Hematopoietic multipotent progenitor cell treated with erythropoietin and hydrocortisone succinate and interleukin-3 and kit ligand, for 4 days (in vitro differentiated cells): ENCODE measurements at places on chromosomes 2 and 18.
A peak's percentile ranks its signal among the peaks of the same experiment; 100 is the strongest.

GRCh38 chr18:57768537-57769326 lies 34.4 kb downstream of the ATP8B1 start:
- DNase-seq = no peak

DNA sequence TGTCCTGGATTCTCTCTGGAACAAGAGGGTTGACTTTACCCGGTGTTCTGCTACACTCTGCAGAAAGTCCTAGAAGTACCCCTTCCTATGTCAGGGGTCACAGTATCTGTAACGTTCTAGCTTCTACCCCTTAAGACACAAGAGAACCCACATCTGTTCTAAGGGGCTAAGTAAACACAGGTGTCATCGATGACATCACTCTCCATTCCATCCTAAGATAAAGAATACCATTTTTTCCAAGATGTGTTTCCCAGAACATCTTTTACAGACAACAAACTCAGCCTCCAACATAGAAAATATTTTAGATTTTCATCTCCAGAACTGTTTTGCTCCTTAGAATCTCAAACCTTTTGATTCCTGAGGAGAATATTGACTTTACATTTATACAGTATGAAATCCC lies 239.1 kb downstream of the TRIB2 start:
- no peak for DNase-seq

DNA sequence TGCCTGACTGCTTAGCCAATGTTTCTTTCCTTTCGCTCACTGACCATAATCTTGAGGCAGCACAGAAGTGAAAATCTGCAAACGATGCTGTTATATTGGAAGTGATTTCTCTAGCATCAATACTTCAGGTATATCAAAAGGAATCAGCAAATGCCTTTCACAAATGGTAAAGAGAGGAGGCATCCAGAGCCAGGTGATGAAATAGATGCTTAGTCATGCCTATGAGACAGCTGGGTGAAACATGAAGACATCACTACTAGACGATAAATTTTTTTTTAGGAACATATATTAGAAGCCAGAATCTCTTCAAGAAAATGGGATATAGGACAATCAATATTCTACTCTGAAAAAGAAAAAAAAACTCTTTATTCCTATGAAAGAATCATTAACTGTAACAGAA lies 249.2 kb upstream of the SLC39A10 start:
- peak; percentile 14 for DNase-seq

- no peak for DNase-seq
Observed at GRCh38 chr18:66346833-66347588, 256.9 kb downstream of the CDH19 start.

DNA sequence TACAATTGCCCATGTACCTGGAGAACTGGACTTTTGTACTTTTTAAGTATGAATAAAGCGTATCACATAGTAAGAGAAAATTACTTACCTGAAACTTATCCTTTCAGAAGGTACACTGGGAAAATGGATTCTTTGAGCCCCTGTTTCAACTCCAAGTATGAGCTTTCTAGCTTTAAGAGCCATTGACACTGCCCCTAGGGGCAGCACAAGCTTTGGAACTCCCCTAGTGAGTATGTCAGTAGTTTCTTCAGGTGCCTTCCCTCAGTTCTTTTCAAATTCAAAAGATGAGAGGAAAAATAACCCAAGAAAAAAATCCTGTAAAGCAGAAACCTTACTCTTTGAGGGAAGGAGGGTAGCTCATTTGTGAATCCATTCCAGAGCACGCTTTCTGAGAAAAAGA lies 124.1 kb downstream of the MEMO1 start:
- peak; percentile 61 for DNase-seq

- no peak for DNase-seq
Observed at GRCh38 chr2:72080286-72081145, 67.1 kb downstream of the CYP26B1 start.

DNA sequence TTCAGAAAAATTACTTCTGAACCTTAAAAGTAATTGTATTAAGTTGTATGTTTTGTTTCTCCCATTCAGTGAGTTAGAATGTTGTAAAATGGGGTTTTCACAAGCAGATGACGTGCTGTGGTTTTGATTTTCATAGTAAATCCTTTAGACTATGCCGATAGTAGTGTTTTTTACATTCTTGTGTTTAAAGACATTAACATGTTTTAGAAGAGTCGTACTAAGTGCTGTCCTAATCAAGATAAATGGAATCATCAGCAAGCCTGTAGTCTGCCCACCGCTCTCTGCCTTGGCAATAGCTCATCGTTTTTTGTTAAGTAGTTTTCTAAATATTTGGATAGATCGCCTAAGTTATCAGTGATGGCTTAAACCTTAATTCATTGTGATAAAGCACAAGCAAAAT lies 21.5 kb downstream of the PKP4 start:
- no peak for DNase-seq

GRCh38 chr2:8456151-8457091 lies 225.4 kb upstream of the ID2 start:
- peak; percentile 83 for DNase-seq

DNA sequence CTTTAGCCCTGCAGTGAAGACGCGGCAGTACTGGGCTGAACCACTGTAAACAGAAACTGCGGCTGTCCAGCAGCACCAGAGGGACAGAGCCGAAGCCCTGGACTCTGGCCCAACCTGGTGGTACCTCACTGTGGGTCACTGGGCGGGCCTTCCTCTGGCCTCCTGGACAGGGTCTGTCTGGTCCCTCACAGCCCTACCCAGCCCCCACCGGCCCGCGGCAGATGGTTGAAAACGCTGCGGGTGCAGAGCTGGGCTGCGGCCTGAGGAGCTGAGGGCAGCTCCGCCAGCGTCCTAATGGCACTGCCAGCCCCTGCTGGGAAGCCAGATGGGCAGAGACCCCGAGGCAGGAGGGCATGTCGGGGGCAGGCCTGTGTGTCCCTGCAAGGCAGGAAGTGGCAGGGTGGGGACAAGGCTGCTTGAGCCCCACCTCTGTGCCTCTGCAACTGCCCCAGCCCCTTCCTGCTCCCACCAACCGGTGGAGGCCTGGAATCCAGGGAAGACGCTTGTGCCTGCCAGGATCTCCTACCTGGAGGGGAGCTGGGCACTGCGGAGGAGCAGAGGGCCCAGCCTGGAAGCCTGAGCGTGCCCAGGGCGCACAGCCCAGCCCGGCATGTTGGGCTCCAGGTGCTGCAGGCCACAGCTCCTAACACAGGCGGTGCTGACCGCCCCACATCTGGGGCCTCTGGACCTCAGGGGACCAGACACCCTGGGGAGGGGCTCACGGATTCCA lies 36.3 kb downstream of the HS6ST1 start:
- DNase-seq = no peak

DNA sequence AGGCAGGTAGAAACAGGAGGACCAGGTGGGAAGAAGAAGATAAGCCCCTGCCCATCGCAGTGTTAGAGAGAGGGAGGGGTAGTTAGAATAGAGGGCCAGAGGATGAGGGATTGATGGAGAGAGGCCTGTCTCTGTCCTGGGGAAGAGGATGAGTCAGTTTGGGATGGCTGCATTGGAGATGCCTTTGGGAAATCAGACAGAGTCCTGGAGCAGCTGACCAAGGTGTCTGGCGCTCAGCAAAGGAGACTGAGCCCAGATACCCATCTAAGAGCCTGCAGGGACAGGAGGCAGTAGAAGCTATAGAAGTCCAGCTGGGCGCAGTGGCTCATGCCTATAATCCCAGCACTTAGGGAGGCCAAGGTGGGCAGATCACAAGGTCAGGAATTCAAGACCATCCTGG lies 177.8 kb upstream of the HAAO start:
- DNase-seq = no peak

DNA sequence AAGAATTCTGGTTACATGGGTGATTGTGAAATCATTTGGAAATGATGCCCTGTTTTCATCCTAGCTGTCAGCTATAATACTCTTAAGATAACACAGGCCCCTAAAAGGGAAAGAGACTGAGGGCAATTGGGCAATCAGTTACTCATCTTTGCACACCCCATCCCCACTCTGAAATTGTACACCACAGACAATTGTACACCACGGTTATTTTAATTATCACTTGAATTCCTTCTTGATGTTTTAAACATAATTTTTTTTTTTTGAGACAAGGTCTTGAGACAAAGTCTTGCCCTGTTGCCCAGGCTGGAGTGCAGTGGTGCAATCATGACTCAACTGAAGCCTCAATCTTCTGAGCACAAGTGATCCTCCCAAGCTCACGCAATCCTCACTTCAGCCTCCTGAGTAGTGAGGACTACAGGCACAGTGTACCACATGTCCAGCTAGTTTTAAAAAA lies 862.4 kb upstream of the ACVR2A start:
- DNase-seq = no peak

DNA sequence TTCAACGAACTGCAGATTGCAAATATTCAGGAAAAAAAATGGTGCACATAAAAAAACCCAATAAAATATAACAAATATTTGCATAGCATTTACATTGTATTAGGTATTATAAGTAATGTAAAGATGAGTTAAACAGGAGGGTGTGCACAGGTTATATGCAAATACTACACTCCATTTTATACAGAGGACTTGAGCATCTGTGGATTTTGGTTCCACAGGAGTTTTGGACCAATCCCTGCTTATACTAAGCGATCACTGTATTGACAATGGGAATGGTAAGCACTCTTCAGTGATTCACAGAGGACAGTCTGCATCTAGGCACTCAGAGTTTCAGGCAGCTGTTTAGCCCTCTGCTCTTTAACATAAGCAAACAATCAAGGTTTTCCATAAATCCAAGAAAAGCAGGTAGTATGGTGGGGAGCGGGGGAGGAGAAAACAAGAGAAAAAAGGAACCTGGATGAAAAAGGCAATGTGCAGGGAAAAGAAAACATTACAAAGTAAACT lies 206.0 kb upstream of the PARD3B start:
- no peak for DNase-seq

- DNase-seq = no peak
Observed at GRCh38 chr2:145038041-145038525, 518.2 kb upstream of the ZEB2 start.

DNA sequence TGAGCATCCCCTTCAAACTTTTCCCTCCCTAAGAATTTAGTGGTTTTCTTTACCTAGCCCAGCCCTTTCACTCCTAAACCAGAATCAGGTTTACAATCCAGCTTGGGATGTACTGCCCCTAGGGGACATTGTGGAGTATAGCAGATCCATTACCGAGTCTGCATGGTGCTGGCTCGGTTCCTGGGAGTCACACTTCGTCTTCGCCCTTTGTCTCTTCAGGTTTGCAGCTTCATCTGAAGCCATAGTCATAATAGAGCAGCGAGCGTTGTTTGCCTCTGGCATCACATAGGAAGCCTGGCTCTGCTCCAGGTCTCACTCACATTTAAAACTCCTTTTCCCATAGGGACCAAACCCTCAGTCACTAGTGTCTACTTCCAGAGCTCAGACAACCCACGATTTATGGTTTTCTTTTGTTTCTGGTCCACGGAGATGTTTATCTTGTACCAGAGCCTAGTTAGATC lies 16.8 kb upstream of the LYPD6 start:
- DNase-seq = peak; percentile 55

DNA sequence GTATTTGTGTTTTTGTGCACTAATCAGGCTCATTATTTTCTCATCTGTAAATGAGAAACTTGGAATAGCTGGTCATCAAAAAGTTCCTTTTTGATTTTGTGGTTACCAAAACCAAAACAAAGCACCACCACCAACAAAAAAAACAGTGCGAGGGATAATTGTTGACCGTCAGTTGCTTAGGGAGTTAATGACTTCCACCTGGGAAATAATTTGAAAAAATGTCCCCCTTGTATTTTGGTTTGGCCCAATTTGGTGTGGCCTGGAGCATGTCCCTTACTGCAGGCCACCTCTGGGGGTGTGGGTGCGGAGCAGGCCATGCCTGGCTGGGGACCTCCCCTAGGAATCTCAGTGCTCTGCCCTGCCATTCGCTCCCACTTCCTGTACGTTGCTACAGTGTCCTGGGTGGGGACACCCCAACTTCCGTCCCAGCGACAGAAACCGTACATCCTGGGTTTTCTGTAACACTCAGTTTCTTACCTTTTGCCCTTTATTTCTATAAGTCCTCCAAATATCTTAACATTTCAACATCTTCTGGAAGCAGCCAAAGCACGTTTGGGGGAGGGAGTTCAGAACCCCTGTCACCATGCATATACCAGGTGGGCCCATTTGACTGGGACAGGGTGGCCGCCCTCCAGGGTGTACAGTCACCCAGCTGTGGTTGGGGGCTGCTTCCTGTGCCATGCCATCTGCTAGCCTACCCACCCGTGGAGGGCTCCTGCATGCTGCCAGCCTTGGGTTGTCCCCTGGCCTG lies 31.3 kb downstream of the NCK2 start:
- peak; percentile 60 for DNase-seq

- DNase-seq = peak; percentile 85
Observed at GRCh38 chr2:176999301-176999700, 213.3 kb upstream of the HNRNPA3 start.

DNA sequence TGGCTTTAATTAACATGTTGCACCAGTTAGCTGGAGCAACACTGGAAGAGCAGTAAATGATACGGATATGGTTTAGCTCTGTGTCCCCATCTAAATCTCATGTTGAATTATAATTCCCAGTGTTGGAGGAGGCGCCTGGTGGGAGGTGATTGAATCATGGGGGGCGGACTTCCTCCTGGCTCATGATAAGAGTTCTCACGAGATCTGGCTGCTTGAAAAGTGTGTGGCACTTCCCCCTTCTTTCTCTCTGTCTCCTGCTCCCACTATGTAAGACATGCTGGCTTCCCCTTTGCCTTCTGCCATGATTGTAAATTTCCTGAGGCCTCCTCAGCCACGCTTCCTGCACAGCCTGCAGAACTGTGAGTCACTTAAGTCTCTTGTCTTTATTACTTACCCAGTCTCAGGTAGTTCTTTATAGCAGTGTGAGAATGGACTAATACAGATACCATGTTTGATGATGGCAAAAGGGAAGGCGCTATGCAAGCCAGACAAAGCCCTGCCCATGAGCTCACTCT lies 963.6 kb downstream of the SOCS6 start:
- DNase-seq = peak; percentile 1

- no peak for DNase-seq
Observed at GRCh38 chr2:44168681-44169154, at the start of gene PPM1B. PPM1B (plus strand) TSS chr2:44168875; CDS start chr2:44201200, 32,325 bp downstream.
